ENCODE measurements at places on chromosomes 1 and 21. TPM values are rescaled to one million over a fixed set of nuclear protein-coding genes. Genes with fewer than 3 reads are reported as not detected.

The CHI3L1 gene
- 0.21 TPM for total RNA-seq

The SPRR2E gene
- 0.85 TPM for total RNA-seq

The CDA gene
- 2.6 TPM for total RNA-seq

The BACE2 gene
- 107 TPM for total RNA-seq

The RPE65 gene
- total RNA-seq = not detected

The TSPEAR gene
- total RNA-seq = not detected

The ANGPTL1 gene
- not detected for total RNA-seq

The KCNJ10 gene
- not detected for total RNA-seq

The REN gene
- not detected for total RNA-seq

The BATF3 gene
- 0.96 TPM for total RNA-seq

The EDARADD gene
- total RNA-seq = 3.1 TPM

The FCRL5 gene
- total RNA-seq = not detected

The CELA3A gene
- total RNA-seq = not detected

The MCOLN2 gene
- total RNA-seq = 1.2 TPM

The RAB25 gene
- 69.4 TPM for total RNA-seq

The CR1 gene
- not detected for total RNA-seq

The MTARC1 gene
- 3.1 TPM for total RNA-seq

The EXTL1 gene
- not detected for total RNA-seq

The ANKRD45 gene
- total RNA-seq = 0.24 TPM

The MRAP gene
- not detected for total RNA-seq

The TAS1R3 gene
- total RNA-seq = 0.21 TPM

The AIRE gene
- total RNA-seq = not detected

The C1orf185 gene
- not detected for total RNA-seq

The IFNAR1 gene
- 10.1 TPM for total RNA-seq

The FCN3 gene
- not detected for total RNA-seq

The NCMAP gene
- 1.2 TPM for total RNA-seq

The OR2T2 gene
- not detected for total RNA-seq

The OR2L3 gene
- not detected for total RNA-seq

The SELL gene
- not detected for total RNA-seq

The SAMSN1 gene
- total RNA-seq = not detected

The PEAR1 gene
- total RNA-seq = 1.5 TPM

The LEFTY1 gene
- total RNA-seq = not detected

The RABIF gene
- total RNA-seq = 5.5 TPM

The GOLT1A gene
- total RNA-seq = 1.4 TPM

The C21orf91 gene
- 8.7 TPM for total RNA-seq

The DIO1 gene
- total RNA-seq = not detected

The STUM gene
- not detected for total RNA-seq

The GJA5 gene
- total RNA-seq = 0.24 TPM

The KRTAP19-1 gene
- not detected for total RNA-seq

The ITLN2 gene
- 0.64 TPM for total RNA-seq

The TRNP1 gene
- total RNA-seq = 42.2 TPM

The SAMD11 gene
- 0.48 TPM for total RNA-seq

The NHLH1 gene
- total RNA-seq = not detected

The NBPF14 gene
- 27.3 TPM for total RNA-seq

The ASCL5 gene
- total RNA-seq = 0.21 TPM

The DENND1B gene
- 14.2 TPM for total RNA-seq

The FALEC gene
- not detected for total RNA-seq

The UCK2 gene
- 124 TPM for total RNA-seq

The OR2W3 gene
- total RNA-seq = not detected

The YRDC gene
- 42.7 TPM for total RNA-seq

The ZNF670 gene
- 2.7 TPM for total RNA-seq

The EPHB2 gene
- total RNA-seq = 15.1 TPM

The LMOD1 gene
- total RNA-seq = not detected

The LCE2B gene
- not detected for total RNA-seq

The ALX3 gene
- not detected for total RNA-seq

The SAMD13 gene
- 1.3 TPM for total RNA-seq

The SGIP1 gene
- 1.4 TPM for total RNA-seq

The FAM229A gene
- total RNA-seq = not detected
